ENCODE measurements at places on chromosomes 2 and 18.

GRCh38 chr2:133773854-133774653 lies 205.8 kb upstream of the NCKAP5 start:
- peak; percentile 33 for DNase-seq

DNA sequence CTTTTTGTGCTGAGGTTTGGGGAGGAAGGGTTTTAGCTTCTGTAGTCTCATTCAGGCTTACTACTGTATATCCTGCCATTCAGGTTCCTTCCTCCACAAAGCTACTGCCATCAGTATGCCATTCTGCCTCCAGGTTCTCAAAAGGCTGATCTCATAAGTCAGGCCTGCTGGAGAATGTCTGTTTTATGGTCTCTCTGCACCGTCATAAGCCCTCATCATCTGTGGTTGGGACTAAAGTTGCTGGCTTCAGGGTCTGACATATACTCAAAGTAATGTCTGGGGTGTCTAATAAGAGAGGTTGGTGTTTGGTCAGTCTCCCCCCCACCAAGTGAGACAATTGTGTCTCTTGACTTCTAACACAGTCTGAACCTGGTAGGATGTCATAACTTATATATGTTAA lies 36.2 kb upstream of the CCBE1 start:
- no peak for DNase-seq

GRCh38 chr2:203774760-203775159 lies 68.3 kb downstream of the CD28 start:
- no peak for DNase-seq

DNA sequence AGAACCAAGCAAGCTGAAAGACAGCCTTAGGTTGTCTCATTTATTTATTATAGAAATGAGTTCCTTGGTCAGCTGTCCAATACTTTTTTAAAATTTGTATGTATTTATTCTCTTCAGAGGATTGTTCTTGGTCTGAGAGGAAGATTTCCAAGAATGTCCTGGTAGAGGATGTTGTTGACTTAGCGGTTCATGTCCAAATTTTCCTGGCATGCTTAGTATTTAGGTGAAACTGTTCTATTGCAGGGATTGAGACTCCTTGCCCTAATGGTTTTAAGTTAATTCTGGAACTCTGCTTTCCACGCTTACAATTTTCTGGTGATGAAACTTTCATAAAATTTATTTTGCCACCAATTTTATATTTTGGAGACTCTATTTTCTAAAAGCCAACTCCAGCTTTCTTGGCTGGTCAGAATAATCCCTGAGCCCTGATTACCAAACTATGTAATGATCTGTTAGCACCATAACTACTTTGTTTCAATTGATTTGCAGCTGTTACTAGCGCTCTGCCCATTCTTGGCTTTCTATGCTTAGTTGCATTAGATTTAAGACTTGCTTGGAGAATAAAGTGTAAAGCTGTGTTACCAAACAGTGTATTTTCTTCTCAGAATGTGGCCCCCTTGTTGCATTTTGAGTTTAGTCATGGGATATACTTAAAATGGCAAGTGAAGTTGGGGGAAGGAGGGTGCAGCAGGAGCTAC lies 1868.8 kb upstream of the CELF4 start:
- DNase-seq, result no peak

- DNase-seq, result no peak
Observed at GRCh38 chr2:132589111-132589830, 80.7 kb downstream of the LYPD1 start.

- no peak for DNase-seq
Observed at GRCh38 chr2:96914332-96914731, 44.5 kb upstream of the SEMA4C start.

DNA sequence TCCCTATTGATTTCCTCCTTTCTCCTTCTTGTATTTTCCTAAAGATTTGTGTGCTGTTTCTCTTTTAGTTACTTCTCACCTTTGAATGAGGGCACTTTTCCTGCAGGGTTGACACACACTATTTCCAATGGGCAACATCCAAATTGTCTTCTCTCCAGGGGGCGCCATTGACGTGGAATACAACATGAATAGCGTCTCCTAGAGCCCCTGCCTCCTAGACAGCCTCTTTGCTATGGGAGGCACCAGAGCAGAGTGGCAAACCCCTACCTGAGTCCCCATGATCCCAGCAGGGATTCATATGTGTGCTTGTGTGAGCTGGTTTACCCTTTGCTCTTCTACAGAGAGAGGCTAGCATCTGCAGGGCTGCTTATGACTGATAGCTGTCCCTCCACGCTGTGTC lies 61.3 kb upstream of the ITSN2 start:
- DNase-seq, result no peak

DNA sequence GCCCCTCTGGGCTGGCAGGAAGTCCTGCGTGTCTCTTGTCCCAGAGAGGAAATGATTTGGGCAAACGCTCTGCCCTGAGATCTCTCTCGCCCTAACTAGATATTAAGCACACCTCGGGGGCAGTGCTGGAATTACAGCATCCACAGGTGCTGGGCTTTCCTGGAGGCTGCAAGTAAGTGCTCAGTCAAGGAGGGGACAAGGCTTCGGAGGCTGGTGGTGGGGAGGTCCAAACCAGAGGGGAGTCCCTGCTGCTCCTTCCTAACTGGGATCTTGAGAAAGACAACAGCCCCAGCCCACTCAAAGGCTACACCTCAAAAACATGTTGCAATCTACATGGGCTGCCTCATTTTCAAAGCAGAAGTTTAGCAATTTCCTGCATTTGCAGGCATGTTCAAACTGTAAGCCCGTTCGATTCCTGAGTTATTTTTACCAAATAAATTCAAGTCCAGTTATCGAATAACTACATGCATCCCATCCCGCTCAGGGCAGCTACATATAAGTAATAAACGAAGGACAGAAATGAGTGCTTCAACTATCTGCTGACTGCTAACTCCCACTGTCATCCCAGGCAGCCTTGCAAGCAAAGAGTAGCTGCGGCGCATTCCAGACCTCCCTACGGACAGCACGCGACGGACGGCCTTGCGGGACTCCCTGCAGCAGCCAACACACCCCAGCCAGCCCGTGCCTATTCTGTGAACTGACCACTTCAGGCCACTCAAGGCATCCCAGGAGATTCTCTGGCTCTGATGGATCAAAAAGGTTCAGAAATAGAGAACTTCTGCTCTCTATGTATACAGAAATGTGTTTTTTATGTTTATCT lies 27.5 kb downstream of the ZNF516 start:
- DNase-seq, result no peak

GRCh38 chr2:123993728-123994323 lies 31.3 kb upstream of the CNTNAP5 start:
- DNase-seq, result no peak

DNA sequence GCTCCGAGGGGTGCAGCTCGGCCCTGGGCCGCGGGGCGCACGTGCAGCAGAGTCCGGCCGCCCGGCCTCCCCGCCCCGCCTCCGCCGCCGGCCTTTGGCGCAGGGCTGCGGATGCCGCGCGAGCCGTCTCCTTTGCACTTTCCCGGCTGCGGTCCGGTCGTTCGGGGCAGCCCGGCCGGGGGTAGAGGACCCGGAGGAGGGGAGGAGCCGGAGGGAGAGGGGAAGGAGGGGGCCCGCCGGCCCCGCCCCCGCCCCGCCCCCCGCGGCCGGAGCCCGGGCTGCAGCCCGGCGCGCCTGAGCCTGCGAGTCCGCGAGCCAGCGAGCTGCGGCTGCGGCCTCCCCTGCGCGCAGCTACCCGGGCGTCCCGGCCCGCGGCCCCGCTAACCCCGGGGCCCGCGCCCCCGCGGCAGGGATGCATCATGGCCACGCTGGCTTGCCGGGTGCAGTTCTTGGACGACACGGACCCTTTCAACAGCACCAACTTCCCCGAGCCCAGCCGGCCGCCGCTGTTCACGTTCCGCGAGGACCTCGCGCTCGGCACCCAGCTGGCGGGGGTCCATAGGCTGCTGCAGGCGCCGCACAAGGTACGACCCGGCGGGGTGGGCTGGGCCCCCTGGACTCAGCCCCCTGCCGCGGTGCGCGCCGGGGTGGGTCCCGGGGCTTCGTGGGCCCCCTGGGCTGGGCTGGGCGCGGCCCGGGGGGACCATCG lies at the start of gene FHOD3:
Gene FHOD3, plus strand, starts transcription at position 297 of the 709 bp plus-strand sequence. Its CDS starts 123 bp downstream, at position 420.
- DNase-seq, result peak; percentile 29

DNA sequence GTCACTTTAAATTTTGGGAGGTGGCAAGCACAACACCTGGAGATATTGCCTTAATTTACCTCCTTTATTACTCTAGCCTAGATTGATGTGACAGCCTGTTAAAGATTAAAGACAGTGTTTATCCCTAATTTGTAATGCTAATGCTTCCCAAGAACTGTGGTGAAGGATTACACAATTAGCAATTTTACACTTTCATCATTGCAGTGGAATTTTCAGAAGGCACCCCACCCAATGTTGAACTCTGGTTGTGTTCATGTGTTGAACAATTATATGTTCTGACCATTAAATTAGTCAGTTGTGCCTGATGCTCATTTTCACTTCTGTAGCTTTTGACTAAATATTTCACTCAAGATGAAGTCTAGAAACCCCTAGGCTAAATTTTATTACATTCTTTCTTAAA lies 317.1 kb upstream of the CWC22 start:
- no peak for DNase-seq

Measured in nucleus accumbens (tissue), 56 donors.